ENCODE measurements at places on chromosomes 16 and 17.

DNA sequence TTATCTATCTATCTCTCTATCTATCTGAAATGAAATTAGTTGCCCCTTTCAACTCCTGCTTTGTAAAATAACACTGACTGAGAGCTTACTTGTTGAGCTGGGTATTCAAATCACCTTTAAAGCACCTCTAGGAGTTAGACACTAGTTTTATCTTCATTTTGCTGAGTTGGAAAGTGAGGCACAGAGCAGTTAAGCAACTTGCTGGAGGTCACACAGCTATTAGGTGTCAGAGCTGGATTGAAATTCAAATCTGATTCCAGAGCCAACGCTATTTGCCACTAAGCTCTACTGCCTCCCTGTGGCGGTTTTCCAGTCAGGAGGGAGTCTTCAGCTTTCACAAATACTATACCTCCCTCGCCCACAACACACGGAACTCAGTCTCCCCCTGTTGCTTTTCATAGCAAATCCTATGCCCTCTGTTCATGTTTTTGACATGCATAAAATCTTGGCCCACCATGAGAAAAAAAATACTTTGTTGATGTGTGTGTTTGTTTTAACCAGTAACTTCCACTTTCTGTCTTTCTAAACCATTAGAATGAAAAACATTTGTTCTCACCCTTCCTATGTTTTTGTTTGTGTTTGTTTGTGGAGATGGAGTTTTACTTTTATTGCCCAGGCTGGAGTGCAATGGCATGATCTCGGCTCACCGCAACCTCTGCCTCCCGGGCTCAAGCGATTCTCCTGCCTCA lies 74.8 kb upstream of the SMURF2 start:
- no peak for DNase-seq

- DNase-seq = no peak
These were observed 4.3 kb downstream of the CHCT1 start for GRCh38 chr17:60426596-60426995.

DNA sequence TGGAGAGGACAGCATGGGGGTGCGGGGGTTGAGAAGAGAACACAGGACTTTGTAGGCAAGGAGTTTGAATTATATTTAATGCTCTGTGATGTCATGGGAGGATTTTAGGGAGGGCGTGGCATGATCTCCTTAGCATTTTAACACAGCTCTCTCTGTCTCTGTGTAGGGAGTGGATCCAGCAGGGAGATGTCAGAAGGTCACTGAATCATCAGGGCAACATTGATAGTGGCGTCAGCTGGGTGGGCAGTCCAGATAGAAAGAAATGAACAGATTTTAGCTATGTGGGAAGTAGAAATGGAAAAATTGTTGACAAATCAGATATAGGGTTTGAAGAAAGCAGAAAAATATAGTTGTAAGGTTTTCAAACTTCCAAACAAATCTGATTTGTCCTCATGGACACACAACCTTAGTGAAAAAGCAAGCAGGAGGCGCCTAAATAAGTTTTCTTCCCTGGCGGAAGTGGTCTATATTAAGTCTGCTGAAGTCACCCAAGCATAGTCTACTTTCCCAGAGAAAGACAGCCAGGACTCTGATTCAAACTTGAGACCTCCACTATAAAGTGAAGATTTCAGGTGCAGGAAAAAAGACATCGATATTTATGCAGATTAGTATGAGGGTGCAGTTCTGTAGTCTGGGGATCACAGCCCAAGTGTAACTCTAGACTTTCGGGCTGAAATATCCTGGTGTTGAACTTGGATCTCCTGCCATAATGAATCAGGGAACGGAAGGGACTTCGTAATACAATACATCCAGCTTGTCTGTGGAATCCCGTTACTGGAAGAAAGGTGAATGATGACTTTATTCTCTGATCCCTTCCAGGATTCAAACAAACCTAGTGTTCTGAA lies 10.1 kb upstream of the PCTP start:
- no peak for DNase-seq

DNA sequence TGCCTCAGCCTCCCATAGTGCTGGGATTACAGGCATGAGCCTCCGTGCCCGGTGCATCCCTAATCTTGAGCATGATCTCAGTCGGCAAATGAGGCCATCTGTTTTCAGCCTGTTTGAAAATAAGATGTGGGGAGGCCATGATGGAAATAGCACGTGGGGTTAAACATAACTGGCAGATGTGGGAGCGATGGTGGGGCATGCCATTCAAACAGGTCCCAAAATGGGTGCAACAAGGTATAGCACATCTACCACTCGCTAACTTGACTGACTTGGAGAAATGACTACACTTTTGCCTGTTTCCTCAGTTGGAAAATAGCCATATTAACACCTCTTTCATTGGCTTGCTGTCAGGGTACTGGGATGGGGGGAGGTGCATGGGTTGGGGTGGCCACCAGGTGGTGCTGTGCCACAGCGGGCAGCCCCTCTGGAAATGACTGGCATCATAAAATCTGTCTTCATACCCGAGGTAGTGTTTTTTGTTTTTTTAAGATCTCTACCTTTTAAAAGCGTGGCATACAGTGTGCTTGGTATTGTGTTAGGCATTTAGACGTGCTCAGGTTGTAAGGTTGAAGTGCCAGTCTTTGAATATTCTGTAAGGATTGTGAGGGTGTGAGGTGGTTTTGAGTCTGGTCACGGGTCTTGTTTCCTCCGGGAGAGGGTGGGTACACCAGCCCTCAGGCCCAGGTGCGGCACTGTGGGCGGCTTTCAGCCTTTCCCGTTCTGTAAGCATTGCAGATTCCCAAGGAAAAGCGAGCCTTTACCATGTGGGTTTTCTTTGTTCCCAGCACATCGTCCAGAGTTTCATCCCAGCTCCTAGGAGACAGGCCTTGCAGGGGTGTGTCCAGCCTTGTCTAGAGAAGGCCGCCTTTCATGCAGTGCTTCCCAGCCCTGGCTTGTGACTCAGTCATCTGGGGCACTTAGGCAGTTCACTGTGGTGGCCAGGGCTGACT lies 2.9 kb upstream of the TTYH2 start:
- DNase-seq = no peak

- no peak for DNase-seq
These were observed 1.2 kb downstream of the ARHGAP17 start for GRCh38 chr16:25013751-25014499.

- DNase-seq = no peak
These were observed 807 bp upstream of the LYRM9 start for GRCh38 chr17:27893841-27894503.

- DNase-seq = no peak
These were observed 2.1 kb upstream of the CTRL start for GRCh38 chr16:67933805-67934204.

- no peak for DNase-seq
These were observed 45.6 kb downstream of the CNGB1 start for GRCh38 chr16:57925310-57925709.

GRCh38 chr16:50124769-50125168 lies 28.3 kb upstream of the TENT4B start:
- DNase-seq = no peak

- DNase-seq = no peak
These were observed 35.8 kb downstream of the AMFR start for GRCh38 chr16:56389554-56389953.
